ENCODE measurements at places on chromosomes 2 and 18.

GRCh38 chr2:140275427-140275826 lies 1495.2 kb upstream of the NXPH2 start:
- DNase-seq = no peak

DNA sequence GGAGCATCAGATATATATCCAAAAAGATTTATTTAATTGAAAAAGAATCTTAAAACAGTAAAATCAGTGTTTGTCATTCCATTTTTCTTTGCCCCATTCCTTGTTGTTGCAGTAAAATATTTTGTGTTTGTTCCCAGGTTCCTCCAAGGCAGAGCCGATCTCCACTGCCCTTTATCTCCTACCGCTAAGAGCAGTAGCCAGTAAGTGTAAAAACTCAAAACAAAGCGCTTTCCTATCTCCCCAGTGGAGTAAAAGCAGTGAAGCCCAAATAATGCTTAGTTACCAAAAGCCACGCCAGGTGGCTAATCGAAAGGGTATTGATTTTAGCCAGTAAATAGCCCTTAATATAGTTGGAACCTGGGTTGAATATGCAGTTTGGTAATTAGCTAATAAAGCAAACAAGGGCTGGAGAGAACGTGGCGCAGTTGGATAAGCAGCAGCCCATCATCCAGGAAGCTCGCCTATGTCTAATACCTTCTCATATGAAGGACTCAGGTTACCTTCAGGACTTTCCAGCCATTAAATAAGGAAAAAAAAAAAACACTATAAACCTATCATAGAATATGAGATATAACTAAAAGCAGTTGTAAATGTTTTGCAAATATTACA lies 12.4 kb upstream of the GPD2 start:
- DNase-seq = no peak

DNA sequence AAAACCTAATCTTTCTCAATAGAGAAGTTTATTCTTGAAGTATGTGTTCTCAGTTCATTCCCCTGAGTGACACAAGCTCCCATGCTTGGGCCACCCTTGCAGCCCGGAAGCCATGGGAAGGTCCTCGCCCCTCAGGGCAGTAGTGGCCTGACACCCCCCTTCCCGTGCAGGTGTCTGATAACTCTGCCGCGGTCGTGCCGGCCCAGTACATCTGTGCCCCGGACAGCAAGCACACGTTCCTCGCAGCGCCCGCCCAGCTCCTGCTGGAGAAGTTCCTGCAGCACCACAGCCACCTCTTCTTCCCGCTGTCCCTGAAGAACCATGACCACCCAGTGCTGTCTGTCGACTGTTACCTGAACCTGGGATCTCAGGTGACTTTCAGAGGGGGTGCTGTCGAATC lies 32.4 kb downstream of the NTSR2 start:
- no peak for DNase-seq

DNA sequence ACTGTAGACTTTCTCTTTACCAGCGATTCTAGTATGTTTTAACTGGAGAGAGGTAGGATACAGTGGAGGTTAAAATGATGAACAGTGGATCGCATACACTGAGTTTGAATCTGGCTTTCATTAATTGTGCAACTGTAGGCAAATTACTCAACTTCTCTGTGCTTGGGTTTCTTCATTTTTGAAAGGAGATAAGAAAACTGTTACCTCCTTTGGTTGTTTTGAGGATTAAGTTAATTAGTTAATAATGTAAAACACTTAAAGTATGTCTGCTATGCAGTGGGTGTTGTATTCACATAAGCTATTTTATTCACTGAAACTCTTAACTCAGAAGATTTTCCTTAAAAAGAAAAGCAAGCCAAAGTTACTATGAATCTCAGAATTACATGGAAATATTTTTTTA lies 111.8 kb upstream of the CYP20A1 start:
- DNase-seq = no peak

DNA sequence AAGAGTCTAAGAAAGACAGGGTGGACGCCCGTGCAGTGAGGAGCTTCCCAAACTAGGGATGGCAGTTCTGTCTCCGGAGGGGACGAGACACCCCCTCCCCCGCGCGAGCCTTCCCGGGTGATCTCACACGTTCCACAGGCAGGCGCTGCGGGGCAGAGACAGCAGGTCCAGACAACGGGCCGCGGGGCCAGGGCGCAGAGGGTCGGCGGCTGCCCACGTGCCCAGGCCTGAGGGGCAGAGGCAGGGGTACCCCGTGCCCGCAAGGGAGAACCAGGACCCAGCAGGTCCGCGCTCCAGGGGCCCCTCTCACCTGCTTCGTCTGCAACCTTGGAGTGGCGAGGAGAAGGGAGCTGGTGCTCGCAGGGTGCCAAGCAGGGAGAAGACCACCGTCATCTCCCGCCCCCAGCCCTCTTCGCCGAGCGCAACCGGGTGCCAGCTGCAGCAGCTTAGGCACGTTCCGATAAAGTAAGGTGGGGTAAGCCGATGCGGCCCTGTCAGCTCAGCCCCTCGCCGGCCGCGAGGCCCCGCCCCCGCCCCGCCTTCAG lies at the start of gene GPR155:
TSS of gene GPR155 (minus strand) at position 467 of the 545 bp plus-strand sequence. CDS start 5,073 bp downstream, outside the sequence.
- DNase-seq = no peak

DNA sequence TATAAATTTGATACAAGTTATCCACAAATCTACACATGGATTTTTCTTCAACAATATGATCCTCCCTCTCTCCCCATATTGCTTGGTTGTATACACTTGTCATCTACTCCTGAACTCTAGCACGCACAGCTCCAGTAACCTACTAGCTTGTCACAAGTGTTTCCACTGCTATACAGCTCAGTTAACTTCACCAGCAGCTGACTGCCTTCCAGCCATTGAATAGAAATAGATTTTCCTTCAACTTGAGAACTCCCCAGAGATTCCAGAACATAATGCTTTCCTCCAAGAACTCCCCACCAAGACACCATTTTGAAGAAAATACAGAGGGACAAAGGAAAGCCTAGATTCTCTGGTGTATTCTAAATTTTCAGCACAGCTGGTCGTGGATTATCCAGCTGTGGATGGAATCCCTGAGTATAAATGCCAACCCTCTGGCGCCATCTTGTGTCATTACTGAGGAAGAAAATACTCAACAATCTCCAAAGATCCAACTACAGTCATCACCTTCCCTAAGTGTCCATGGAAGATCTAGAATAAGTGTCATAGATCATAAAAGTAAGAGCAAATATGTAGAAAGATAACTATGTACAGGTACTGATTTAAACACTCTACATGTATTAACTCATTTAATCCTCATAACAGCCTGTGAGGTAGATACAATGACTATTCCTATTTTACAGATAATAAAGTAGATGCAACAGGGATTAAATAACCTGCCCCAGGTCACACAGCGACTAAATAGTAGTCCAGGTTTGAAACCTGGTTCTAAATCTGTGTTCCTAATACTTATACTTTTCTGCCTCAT lies 156.7 kb downstream of the ARHGAP28 start:
- peak; percentile 43 for DNase-seq

DNA sequence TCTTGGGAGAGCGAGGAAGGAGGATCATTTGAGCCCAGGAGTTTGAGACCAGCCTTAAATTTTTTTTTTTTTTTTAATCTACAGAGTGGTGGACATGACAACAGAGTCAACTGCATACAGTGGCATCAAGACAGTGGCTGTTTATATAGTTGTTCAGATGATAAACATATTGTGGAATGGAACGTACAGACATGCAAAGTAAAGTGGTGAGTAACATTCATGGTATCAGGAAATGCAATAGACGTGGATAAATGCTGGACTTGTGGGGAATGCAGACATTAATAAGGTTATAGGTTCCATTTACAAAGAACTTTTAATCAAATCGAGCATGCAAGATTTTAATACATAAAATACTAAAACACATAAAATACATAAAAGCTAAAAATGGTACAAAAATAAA lies 11.9 kb downstream of the WDR43 start:
- DNase-seq = no peak

DNA sequence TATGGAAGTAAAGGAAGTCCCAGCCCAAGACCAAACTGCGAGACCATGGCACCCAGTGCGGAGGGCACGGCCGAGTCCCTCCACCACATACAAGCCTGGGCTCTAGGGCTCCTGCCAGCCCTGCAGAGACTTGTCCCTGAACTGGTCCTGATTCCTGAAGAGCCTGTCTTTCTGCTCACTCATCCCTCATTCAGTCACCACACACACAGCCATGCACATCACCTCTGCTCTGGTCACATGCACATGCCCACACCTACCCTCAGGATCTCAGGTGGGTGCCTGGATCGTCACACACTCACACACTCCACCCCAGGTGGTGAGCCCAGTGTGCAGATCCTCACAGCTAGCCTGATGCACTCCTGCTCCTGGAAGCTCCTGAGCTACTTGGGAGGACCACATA lies 71.4 kb upstream of the LAPTM4A start:
- no peak for DNase-seq

DNA sequence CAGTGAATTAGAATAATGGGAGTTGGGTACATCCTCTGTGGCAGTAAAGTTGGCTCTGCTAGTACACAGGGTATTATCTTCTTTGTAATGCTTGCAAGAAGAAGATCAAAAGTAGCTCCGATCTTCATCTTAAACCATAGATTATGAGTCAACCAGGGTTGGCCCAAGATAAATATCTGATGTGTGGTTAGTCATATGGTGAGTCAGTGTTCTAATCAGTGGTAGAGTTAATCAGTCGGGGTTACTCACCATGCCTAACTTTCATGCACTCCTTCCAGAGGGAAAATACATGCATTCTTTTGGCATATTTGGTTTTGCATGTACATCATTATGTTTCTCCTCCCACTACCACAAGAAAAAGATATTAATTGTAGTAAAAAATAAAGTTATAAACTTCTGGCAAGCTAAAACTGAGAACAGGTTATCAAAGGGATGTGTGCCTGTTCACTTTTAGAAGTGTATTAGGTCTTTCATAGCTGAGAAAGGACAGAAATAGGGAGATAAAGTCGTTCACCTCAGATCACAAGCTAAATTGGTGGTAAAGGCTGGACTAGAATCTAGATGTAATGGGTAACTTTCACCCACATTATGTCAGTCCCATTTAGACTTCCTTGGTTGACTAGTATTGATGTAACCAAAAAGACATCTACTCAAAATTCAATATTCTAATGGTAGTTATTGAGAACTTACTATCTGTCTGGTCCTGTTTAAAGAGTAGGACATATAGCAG lies 684.4 kb downstream of the IRS1 start:
- DNase-seq = no peak

DNA sequence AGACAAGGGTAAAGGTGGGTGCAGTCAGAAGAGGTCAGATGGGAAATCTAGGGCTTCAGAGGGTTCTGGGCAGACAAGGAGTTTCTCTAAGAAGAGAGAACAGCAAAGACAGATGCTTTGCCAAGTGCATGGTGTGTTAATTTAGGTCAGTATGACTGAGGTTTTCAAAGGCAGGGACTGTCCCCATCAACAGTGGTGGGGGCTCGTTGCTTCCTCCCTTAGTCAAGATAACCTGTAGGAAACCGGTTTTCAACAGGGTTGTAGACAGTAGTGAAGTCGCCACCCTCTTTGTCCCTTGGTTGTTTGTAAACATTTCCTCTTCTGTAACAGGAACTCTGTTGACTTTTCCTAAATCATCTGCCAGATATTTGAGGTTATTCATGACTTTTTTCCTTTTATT lies 11.6 kb downstream of the RAB12 start:
- DNase-seq = no peak

DNA sequence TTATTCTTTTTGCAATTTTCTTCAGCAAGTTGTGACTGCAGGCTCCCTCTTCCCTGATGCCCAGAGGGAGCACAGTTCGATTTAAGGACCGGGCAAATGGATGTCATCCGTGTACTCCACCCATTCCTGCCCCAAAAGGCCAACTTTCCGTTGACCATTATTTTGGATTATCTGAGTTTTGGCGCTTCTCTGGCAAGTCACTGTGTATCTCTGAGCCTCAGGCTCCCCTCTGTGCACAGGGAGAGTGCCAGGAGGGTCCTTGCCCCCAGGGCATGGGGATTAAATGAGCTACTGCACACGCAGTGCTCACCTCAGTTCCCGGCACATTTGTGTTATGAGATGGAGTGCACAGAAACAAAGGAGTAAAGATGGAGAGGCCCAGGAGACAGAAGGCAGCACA lies 41.4 kb upstream of the HDAC4 start:
- no peak for DNase-seq

DNA sequence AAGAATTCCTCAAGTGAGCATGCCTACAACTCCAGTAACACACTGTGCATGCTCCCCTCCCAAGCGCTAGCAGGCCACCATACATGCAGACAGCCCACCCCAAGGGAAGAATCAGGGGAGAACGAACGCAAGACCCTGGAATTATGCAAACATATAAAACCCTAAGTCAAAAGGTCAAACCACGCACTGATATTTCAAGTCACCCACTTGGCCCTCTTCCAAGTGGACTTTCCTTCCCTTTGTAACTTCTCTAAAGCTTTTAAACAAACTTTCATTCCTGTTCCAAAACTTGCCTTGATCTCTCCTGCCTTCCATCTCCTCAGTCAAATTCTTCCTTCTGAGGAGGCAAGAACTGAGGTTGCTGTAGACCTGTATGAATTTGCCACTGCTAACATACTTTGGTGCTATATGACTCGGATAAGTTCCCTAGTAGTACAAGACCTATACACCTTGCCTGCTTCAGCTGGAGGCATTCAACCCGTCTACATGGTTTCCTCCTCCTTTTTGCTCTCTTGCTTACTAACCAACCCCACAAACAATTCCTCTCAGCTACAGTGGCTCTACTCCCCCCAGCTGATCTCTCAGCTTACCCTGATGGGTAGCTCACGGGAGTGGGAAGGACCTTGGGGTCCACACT lies 11.1 kb upstream of the RPIA start:
- no peak for DNase-seq

DNA sequence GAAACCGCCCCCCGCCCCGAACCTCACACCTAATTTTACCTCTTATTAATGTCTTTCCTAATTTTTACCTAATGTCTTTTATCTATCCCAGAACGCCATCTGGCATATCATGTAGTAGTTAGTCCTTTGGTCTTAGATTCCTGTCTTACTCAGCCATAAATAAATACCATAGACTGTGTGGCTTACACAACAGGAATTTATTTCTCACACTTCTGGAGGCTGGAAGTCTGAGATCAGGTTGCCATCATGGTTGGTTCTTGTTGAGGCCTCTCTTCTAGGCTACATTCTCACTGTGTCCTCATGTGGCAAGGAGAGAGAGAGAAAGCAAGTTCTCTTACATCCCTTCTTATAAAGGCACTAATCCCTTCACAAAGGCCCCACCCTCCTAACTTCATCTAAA lies 46.8 kb downstream of the RHBDD1 start:
- DNase-seq = no peak

DNA sequence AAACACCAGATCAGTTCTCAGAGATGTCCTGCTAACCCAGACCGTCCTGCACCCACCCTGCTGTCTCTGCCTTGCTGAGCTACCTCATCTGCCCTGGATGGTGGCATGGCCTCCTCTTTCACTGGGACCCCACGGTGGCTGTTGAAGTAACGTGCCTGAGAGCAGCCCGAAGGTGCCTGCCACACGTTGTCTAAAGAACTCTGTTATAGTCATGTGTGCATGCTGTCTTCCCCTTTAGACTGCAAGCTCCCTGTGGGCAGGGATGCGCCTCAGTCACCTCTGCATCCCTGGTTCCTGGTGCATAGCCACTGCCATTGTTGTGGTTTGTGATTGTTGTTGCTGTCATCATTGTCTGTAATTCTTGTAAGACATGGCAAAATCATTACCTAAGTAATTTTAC lies 235.9 kb downstream of the EIPR1 start:
- DNase-seq = no peak

GRCh38 chr2:191217580-191217979 lies 27.6 kb upstream of the MYO1B start:
- no peak for DNase-seq

- DNase-seq = no peak
These were observed 31.2 kb upstream of the MAL start for GRCh38 chr2:94994063-94994913.

- no peak for DNase-seq
These were observed 324.8 kb upstream of the CHAC2 start for GRCh38 chr2:53442783-53443182.

- DNase-seq = no peak
These were observed 608.1 kb downstream of the LRP1B start for GRCh38 chr2:141522702-141523101.

Data from right renal cortex interstitium (tissue), 3 donors.